ENCODE measurements at places on chromosomes 3 and 15.

GRCh38 chr3:134460965-134461364, 24.8 kb downstream of the ANAPC13 start:
- no peak for DNase-seq

DNA sequence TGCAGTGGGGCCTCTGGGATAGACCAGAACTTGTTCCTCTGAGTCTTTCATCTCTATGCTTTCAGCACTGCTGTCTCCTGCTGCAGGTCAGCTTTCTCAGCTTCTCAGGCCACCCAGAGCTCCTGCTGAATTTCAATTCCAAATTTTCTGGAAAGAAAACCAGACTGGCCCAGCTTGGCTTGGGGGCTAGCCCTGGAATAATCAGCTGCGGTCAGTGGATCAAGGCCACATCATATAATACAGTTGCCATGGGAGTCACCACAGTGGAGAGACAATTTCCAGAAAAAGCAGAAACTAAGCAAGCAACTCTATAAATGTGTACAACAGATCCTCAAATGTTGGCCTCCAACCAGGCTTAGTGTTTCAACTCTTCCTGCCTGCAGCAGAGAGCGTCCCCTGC, 91.1 kb upstream of the SLC24A5 start:
- no peak for DNase-seq

GRCh38 chr15:70063980-70064379, 33.7 kb downstream of the TLE3 start:
- no peak for DNase-seq

- no peak for DNase-seq
These were observed 254.6 kb upstream of the RBMS3 start for GRCh38 chr3:29026286-29026685.

- DNase-seq = no peak
These were observed 6.6 kb downstream of the ACOX2 start for GRCh38 chr3:58530354-58530865.

- DNase-seq = no peak
These were observed 136.0 kb downstream of the LMLN start for GRCh38 chr3:198096015-198096414.

GRCh38 chr15:88617790-88618189, 3.4 kb upstream of the AEN start:
- no peak for DNase-seq
